ENCODE measurements at places on chromosomes 3 and 15.

GRCh38 chr3:14902719-14903118 lies 44.7 kb upstream of the NR2C2 start:
- no peak for DNase-seq

DNA sequence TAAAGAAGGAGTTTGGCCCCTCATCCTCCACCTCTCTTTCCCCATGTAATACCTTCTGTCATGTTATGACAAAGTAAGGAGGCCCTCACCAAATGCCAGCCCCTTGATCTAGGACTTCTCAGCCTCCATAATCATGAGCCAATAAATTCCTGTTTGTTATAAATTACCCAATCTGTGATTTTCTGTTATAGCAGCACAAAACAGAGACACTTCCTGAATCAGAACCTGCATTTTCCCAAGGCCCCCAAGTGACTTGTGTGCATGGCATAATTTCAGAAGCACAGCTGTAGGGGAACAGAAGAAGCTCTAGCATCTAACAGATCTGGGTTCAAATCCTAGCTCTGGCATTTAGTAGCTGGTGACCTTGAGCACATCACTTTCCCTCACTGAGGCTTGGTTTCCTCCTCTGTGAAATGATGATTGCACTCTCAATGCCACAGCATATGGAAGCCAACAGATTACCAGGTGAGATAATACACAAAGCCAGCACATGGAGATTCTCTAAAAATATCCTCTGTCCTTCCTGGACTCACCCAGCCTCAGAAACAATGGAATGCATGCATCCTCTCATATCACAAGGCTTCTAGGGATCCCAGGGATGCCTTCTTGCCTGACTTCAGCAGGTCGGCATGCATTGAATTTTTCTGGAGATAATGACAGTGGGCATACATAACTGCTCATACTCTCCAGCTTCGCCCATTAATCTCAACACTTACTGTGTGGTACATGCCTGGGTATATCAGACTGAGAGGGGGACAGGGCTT lies 26.3 kb downstream of the TLNRD1 start:
- peak; percentile 37 for DNase-seq

DNA sequence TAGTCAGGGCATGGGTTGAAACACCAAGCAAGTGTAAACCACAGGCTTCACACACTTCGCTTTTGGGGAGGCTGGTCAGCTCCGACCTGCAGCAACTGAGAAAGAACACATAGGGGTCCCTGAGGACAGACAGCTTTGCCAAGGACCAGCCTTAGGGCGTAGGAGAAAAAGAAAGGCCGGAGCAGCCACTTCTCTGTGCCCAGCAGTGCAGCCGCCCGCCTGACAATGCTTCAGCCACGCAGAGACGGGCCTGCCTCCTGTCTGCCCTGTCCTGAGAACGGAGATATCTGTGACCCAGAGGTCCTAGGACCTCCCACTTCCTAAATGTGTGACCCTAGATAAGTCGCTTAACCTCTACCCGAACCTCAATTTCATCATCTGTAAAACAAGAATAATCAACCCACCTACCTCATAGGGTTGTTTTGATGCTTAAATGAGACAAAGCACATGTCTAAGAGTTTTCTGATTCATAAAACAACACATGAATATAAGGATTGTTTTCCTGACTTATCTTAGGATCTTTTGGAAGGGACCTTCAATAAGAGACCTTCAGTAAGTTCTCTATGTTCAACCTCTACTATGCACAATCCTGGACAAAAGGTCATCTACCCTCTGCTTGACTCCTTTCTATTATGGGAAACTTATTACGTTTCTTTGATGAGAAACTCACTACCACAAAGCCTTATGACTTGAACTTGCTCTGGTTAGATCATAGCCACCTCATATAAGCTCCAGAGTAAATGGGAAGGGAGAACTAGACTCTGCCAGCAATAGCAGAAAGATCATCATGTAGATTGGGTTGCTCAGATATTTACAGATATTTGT lies 32.9 kb upstream of the RFTN1 start:
- DNase-seq = no peak

DNA sequence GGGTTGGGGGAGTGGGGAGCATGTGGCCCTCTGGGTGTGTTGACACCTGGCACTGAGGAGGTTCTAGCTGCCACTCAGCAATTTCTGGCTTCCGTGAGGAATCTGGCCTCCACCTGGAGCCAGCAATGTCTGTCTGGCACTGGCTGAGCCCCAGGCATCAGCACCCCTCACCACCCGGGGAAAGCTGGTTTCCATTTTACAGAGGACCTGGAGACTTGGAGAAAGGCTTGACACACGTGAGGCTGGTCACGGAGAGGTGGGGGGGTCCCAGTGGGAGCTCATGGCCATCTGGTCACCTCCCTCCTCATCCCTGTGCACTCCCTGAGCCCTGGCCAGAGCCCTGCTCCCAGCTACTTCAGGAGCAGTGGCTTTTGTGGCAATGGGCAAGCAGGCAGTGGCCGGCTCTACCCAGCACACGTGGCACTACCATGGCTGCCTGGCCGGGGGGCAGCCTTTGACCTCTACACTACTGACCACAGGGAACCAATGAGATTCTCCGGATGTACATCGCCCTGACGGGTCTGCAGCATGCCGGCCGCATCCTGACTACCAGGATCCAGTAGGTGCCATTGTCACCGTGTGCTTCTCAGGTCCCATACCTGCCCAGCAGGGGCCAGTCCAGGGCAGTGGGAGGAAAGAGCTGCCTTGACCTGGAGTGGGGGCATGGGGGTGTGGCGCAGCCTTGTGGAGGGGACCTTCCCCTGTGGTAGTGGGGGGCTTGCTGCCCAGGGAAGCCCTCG lies 28.5 kb downstream of the ACAD9 start:
- DNase-seq = no peak

DNA sequence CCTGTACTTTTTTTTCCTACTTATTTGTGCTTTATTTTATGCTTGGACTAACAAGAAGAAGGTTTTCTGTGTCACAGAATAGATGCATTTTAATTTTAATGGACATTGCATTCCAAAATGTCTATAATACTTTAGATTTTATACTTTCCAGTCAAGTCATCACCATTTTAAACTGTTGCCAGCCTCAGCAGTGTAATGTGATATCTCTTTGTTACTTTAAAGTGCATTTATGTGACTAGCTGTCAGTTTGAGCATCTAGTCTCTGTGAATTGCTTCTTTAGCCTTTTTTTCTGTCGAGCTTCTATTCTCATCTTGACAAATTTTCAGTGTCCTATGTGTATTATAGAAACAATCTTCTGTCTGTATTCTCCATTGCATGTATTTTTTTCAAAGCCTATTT lies 511.4 kb upstream of the CBLB start:
- no peak for DNase-seq

DNA sequence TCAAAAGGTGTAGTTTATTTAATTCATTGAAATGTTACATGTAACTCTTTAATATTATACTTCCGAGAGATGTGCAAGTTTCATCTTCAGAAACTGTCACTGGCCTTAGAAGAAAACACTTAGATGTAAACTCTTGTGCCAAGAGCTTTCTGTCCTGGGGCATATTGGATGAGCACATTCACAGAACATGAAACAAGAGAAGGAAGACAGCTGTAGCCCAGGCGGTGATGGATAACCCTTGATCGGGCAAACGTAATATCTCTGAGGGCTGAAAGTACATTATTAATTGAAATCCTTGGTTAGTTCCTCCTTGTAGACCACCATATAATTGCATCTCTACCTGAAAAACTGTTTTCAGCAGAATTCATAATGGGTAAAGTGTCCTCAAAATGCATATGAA lies 67.4 kb downstream of the MECOM start:
- no peak for DNase-seq

DNA sequence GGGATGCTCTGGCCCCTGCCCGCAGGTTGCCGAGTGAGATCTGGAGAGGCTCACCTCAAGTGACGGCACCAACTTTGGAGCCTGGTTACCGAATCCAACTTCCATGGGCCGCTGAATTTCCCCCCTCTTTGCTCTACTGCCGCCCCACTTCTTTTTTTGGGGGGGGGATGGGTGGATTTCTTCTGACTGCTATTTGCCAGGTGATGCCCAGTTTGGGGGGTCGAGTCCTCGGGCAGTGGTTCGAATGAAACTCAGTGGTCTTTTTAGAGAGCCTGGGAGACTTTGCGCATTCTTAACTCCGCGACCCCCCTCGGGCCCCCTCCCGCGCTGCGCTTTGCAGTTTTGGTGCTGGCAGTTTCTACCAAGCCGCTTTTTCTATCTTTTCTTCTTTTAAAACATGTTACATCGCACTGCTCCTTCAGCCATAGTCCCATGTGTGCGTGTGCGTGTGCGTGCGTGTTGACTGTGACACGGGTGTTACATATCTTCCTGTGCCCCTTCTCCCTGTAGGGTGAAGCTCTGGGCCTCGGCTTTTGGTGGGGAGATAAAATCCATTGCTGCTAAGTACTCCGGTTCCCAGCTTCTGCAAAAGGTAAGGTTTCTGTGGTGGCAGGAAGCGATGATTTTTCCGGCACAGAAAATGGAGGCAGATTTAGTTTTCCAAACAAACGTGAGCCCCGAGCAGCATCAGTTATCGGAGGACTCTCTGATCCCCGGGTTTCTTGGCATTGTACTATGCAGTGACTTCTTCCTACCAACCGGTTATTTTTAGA lies 837 bp downstream of the CACNA2D3 start:
- DNase-seq = no peak

DNA sequence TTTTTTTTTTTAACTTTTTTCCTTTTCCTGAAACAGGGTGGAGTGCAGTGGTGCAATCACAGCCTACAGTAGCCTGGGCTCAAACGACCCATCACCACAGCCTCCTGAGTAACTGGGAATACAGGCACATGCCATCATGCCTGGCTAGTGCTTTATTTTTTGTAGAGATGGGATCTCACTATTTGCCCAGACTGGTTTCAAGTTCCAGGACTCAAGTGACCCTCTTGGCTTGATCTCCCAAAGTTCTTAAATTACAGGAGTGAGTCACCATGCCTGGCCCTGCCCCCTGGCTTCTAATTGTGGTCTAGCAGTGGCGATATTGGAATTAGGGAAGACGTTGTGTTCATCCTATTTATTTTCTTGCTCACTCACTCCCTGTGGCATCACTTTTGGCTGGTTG lies 1138.4 kb downstream of the SI start:
- DNase-seq = no peak

- DNase-seq = no peak
These were observed 2.2 kb upstream of the BBX start for GRCh38 chr3:107520535-107520934.

DNA sequence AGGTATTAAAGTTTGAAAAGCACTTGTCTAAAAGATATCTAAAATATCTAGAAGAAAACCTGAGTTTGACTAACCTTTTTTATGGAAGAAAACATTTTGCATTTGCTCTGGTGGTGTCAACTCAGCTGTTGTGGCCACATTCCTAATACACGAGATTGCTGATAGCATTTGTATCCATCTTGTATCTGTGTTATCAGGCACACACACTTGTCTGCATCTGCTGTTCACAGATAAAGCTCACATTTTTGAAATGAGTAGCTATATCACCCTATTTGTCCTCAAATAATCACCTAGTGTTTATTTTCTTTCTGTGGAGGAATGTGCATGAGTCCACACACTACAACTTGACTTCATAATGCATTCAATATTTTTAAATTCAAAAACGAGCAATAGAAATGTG lies 632.3 kb upstream of the NR2F2 start:
- no peak for DNase-seq

GRCh38 chr3:37652851-37653250 lies 208.8 kb upstream of the CTDSPL start:
- DNase-seq = no peak

- no peak for DNase-seq
These were observed 149.9 kb upstream of the LRTM1 start for GRCh38 chr3:55077726-55078125.

DNA sequence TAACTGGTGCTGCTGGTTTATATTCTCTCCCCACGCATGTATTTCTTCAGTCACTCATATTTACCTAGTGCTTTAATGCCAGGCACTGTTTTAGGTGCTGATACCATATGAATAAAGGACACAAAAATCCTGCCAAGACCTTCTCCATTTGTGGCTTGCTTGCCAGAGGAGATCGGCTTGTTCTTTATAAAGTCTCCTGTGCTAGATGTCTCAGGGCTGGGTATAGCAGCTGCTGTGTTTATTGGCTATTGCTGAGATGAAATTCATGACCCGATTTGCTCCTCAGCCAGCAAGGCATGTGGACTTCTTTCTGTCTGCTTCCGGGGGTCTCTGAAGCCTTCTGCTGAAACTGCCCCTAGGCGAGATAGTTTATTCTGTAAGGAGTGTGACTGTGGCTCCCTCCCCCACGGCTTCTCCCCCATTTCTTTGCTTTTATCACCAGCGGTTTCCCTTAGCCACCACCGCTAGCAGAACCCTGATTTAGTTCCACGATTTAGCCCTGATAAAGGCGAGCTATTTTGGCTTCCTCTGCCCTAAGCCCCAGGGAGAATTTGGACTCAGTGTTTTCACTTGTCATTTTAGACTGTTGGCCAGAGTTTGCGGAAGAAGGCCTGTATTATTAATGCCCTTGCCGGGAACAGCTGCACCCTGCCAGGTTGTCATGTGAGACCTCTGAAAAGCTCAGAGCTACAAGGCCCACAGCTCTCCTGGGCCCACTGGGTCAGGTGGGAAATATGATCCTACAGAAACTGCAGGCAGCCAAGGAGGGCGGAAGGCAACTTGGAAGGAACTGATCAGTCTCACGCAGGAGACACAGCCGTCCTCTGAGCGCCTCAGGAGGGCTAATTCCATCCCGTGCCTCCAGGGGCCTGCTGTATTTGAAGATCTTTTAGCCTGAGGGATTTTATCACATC lies 46.8 kb downstream of the ST6GAL1 start:
- DNase-seq = no peak

- no peak for DNase-seq
These were observed 393.9 kb downstream of the RAP2B start for GRCh38 chr3:153555919-153556318.
